ENCODE measurements at places on chromosomes 3 and 15.

- no peaks in the 10 kb centered on the region for H3K36me3 ChIP-seq
- DNase-seq: no peak
- no peaks in the 10 kb centered on the region for H3K27me3 ChIP-seq
Measured at GRCh38 chr15:96687388-96688107, 357.0 kb downstream of the NR2F2 start.

DNA sequence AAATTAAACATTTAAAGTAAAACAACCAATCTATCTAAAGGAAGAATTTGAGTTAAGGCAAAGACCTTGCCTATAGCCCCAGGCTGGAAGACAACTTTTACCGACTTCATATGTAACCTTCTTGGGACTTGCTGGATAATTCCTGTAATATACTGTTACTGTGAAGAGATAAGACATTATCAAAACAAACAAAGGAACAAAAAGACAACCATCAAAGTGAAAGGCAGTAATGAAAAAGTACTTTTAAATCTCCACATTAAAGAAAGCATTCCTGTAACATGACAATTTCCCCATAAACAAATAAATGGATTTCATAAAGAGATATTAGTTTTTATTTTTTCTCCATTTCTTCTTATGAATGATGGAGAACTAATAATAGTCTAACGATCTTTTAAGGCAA lies 2.4 kb downstream of the CMTM6 start:
- peak overlapping the region; percentile 23 for H3K4me3 ChIP-seq
- H3K27me3 ChIP-seq: peaks cover 3% of the 10 kb centered on the region
- no peak overlapping the region for H3K27ac ChIP-seq
- no peak for DNase-seq

DNA sequence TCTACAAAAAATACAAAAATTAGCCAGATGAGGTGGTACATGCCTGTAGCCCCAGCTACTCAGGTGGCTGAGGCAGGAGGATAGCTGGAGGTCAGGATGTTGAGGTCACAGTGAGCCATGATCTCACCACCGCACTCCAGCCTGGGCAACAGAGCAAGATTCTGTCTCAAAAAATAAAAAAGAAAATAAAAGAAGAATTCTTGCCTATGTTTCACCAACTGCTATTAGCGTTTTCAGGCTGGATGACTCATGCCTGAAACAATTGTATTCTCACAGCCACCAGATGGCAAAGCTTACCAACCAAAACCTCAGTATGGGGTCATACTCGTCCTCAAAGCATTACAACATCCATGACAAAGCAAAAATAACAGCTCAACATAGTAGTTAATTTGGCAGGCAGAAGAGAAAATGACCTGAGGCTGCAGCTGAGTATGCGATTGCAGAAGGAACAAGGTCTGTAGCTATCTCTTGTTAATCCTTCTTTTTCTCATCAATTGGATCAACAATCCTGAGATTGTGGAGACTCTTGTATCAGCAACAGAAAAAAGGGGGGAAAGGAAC lies 52.2 kb downstream of the TP53BP1 start:
- H3K36me3 ChIP-seq: peaks cover 14% of the 10 kb centered on the region
- no peak overlapping the region for H3K4me3 ChIP-seq
- H3K27me3 ChIP-seq: no peaks in the 10 kb centered on the region
- peak overlapping the region; percentile 78 for H3K27ac ChIP-seq

- no peaks in the 10 kb centered on the region for H3K36me3 ChIP-seq
- no peak overlapping the region for H3K4me3 ChIP-seq
- H3K27me3 ChIP-seq: no peaks in the 10 kb centered on the region
- no peak for DNase-seq
- no peak overlapping the region for H3K27ac ChIP-seq
Measured at GRCh38 chr3:82157952-82158351, 396.5 kb upstream of the GBE1 start.

DNA sequence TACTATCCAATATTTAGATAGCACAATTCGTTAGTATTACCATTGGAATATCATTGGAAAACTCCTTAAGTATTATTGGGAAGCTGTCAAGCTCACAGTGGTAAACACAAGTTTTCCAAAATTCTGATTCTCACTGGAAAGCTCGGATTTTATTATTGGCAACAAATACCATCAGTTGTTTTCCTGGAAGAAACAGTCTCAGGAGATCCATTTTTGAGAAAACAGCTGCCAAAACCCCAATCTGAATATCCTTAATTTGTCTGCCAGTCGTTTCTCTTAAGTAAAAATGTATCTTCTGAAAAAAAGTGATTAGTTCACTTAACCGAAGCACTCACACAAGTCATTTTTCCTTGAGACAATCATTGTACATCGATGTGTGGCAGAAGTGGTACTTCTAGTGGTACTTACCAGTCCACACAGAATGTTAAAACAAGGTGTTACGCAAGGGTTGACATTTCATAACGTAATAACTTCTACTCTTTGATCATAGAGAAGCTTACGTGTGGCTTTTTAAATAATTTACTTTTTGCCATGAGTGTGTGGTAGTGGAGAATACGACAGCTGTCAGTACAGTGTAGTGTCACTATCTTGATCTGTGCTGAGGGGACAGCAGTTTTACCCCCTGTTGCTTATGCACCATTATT lies 74.9 kb downstream of the FAM43A start:
- H3K4me3 ChIP-seq: no peak overlapping the region
- H3K36me3 ChIP-seq: no peaks in the 10 kb centered on the region
- no peak for DNase-seq
- H3K4me1 ChIP-seq: no peaks in the 10 kb centered on the region
- peaks cover 16% of the 10 kb centered on the region for H3K27me3 ChIP-seq
- H3K27ac ChIP-seq: no peak overlapping the region

All from activated CD8-positive, alpha-beta T cell treated with anti-CD3 and anti-CD28 coated beads, Interleukin-2, amount 10 ng/mL, durations not matched to agents 7 days and 5 days (primary cell).